ENCODE measurements at places on chromosomes 1 and 21. TPM values are rescaled to one million over a fixed set of nuclear protein-coding genes. Genes with fewer than 3 reads are reported as not detected.

TCHHL1 gene
- total RNA-seq, result not detected

PLA2G2D gene
- total RNA-seq, result not detected

SLC25A34 gene
- total RNA-seq, result 0.38 TPM

NES gene
- 49.6 TPM for total RNA-seq
